ENCODE measurements at places on chromosomes 1 and 21.

GRCh38 chr1:72568113-72568512, 285.8 kb upstream of the NEGR1 start:
- no peak for DNase-seq

GRCh38 chr1:163668472-163668871, 346.7 kb downstream of the NUF2 start:
- DNase-seq: no peak

DNA sequence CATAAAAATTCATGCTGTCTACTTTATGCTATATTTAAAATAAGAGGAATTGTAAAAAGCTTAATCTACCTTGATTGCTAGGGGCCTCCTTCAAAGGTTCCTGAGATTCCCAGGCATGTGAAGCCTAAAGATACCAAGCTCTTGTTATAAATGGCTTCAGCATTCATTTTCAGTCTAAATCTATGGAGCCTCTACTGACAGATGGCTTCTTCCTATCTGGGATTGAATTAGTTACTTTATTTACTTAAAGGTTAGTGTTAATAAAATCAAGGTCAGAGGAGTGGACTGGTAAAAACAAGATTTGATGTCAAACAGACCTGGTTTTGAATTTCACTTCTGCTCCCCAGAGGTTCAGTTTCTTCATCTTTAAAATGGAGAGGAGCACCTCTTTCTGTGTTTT, 93.7 kb downstream of the TNNI3K start:
- no peak for DNase-seq

DNA sequence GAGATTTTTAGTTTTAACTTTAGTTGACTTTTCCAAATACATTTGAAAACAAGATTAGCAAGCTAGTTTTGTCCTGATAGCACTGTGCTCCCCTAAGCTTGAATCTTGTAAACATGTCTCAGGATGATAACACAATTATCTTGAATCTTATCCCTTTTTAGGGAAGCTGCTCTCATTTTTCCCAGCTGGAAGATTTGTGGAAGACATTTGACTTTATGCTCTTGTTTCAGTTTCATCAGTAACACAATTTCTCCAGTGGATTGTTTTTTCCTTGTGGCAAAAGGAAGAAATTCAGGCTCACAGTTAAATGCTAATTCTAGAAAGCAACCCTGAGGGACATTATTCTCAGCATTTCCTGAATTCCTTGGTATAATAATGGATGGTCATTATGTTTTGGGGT, 88.8 kb downstream of the CDC7 start:
- DNase-seq: no peak

GRCh38 chr1:39411526-39412478, 79.6 kb upstream of the BMP8A start:
- DNase-seq: no peak

DNA sequence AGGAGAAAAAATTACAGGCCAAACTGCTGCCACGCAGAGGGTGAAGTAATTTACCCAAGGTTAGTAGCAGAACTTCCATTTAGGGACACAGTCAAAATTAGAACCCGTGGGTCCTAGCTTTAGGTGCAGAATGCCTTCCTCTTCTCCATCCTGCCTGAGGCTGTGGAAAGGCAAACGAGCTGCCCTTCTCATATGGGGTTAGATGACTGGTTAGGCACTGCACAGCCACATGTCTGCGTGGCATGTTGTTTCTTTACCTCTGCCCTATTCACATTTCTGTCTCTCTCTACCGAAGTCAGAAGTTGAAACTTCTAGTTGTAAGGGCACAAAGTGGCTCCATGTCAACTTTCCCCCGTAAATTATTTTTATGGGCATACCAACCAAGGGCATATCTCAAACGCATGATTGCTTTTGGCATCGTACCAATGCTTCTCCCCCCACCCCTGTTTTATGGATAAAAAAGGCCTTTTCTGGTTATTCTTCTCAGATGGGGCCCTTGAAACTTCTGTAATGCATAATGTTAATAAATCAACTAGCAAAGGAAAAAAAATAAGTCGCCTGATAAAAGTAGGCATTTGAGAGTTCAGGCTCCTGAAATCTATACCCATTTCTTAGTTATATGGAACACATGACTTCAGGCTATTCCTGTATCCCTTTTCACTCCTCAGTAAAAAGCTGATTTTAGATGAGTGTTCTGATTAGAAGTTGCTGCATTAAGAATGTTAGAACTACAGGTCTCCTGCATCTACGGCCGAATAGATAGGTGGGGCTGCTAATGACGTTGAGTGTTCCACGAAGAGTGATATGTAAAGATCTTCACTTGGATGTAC, 139.6 kb upstream of the NRIP1 start:
- DNase-seq: no peak

Data from fibroblast of pulmonary artery (primary cell).